ENCODE measurements at places on chromosomes 12 and 14.

GRCh38 chr12:64931981-64932380 is 107.5 kb downstream of the TBC1D30 start:
- H3K27me3 ChIP-seq = peaks cover 21% of the 10 kb centered on the region
- no peak overlapping the region for H3K27ac ChIP-seq

DNA sequence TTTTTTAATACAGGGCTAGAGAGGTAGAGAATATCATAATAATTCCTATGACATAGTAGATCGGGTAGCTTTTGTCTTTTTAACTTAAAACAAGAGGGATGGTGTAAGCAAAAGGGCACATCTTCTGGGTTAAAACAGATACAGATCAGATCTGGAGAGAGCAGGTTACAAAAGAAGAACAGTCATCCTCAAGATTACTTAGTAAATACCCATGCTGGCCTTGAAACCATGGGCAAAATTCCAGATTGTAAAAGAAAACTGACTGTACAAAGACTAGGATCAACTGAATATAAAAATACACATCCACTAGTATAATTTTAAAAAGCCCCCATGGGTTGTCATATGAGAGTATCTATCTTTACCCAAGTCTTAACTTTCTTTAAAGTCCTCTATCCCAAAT is 76.7 kb downstream of the MED13L start:
- H3K27me3 ChIP-seq = no peaks in the 10 kb centered on the region
- peaks cover 89% of the 10 kb centered on the region for H3K4me1 ChIP-seq
- no peaks in the 10 kb centered on the region for H3K36me3 ChIP-seq
- H3K27ac ChIP-seq = no peak overlapping the region
- no peak for DNase-seq
- H3K4me3 ChIP-seq = no peak overlapping the region

DNA sequence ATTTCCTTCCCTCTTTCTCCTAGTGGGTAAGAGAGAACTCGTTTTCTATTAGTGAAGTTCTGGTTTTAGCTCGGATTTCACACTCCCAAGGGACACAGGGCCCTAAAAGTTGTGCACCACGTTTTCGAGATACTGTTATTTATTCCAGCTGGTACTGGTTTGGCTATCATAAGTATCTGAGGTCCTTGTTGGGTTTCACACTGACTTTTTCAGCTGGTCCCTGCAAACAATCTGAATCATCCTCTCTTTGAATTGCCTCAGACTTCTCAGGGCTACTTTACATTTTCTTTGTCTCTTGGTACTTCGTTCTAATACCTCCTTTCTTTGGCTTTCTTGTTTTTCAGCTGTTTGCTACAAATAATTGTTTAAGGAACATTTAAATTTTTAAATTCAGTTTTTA is 75.7 kb downstream of the SCN8A start:
- DNase-seq = no peak
- no peaks in the 10 kb centered on the region for H3K4me1 ChIP-seq
- no peaks in the 10 kb centered on the region for H3K36me3 ChIP-seq
- no peaks in the 10 kb centered on the region for H3K27me3 ChIP-seq
- H3K4me3 ChIP-seq = no peak overlapping the region

- DNase-seq = no peak
- H3K36me3 ChIP-seq = no peaks in the 10 kb centered on the region
- no peak overlapping the region for H3K4me3 ChIP-seq
These were observed 52.7 kb downstream of the CCDC85C start for GRCh38 chr14:99551034-99551922.

DNA sequence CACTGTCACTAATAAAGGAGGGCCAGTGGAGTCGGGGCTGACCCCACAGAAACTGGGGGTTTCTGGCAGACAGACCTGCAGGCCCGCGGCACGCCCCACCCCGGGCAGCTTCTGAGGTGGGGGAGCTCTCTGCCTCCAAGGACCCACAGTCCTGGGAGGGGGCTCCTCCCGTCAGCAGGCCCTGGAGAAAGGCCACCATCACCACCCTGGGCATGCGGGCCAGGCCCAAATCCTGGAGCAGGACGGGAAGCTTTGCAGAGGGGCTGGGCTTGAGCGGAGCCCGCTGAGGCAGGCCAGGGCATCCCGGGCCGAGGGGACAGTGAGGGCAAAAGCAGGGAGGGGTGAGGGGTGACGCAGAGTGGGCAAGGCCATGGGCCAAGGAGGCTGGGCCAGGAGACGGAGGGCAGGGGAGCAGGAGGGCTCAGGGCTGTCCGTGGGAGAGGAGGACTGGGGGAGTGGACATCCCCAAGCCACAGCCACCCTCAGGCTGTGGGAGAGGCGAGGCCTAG is 11.1 kb upstream of the GPR132 start:
- H3K27ac ChIP-seq = peak overlapping the region; percentile 71
- peaks cover 55% of the 10 kb centered on the region for H3K27me3 ChIP-seq
- H3K4me3 ChIP-seq = no peak overlapping the region
- peaks cover 29% of the 10 kb centered on the region for H3K4me1 ChIP-seq
- DNase-seq = no peak
- H3K36me3 ChIP-seq = no peaks in the 10 kb centered on the region

DNA sequence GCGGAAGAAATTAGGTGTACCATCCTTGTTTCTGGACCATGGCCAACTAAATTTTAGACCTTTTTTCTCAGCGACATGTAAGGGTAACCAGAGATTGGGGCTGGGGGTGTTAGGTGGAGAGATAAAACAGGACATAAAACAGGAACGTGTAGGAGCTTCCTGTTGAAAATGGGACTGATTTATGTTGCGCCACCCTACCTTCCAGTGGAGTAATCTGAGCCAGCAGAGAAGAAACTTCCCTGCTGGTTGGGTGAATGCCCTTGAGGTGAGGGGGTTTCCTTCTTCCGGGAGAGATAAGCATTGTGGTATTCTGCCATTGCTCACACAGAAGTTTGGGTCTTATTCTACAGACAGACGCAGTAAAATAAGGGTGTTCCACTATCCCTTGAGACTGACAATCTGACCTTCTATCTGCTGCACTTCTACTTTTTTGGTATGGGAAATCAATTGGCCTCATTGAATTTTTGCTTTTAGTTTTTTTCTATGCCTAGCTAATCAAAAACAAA is 417.6 kb downstream of the PCNX1 start:
- H3K4me1 ChIP-seq = peaks cover 24% of the 10 kb centered on the region
- H3K27me3 ChIP-seq = no peaks in the 10 kb centered on the region
- H3K36me3 ChIP-seq = no peaks in the 10 kb centered on the region
- H3K27ac ChIP-seq = no peak overlapping the region

DNA sequence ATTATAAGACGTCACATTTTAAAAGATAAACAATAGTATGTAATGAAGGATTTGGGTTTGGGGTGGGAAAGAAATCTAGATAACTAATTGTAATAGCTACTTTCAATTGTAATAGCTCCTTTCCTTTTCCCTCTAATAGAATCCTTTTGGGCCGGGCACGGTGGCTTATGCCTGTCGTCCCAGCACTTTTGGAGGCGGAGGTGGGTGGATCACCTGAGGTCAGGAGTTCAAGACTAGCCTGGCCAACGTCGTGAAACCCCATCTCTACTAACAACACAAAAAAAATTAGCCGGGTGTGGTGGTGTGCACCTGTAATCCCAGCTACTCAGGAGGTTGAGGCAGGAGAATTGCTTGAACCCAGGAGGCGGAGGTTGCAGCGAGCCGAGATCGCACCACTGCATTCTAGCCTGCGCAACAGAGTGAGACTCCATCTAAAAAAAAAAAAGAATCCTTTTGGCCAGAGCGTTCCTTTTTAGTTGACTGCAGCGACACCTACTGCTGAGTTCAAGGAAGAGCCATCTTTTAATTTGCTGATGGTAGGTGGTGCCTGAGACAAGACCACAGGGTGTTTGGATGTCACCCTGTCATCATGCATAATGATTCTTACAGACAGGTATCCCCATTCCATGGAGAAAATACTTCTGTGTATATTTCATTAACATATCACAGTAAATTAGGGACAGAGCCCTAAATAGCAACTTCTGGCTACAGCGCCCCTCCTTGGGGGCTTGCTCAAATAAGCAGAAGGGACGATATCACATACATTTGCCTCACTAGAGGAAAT is 79.5 kb downstream of the ARMH4 start:
- no peak for DNase-seq
- no peak overlapping the region for H3K27ac ChIP-seq
- H3K27me3 ChIP-seq = no peaks in the 10 kb centered on the region
- H3K36me3 ChIP-seq = no peaks in the 10 kb centered on the region
- peak overlapping the region; percentile 55 for H3K4me3 ChIP-seq

- H3K4me1 ChIP-seq = peaks cover 8% of the 10 kb centered on the region
- no peaks in the 10 kb centered on the region for H3K27me3 ChIP-seq
- H3K27ac ChIP-seq = no peak overlapping the region
- no peak for DNase-seq
- no peaks in the 10 kb centered on the region for H3K36me3 ChIP-seq
These were observed 197.6 kb upstream of the AVPR1A start for GRCh38 chr12:63348556-63348955.

DNA sequence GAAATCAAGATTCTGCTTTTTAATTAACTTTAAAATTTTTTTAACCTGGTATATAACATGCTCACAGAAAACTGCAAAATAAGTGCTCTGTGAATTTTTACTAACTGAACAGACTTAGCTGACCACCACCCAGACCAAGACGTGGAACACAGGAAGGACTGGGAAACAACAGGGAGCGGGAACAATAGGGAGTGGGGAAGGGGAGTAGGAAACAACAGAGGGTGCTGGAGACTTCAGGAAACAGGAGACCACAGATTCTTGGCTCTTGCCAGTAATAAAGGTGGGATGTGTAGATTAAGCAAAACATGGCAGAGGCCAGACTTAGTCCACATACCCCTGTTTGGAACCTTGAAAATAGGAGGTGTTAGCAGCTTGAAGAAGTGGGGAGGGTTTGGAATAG is 51.4 kb upstream of the TMCC3 start:
- DNase-seq = no peak
- peaks cover 27% of the 10 kb centered on the region for H3K4me1 ChIP-seq
- no peak overlapping the region for H3K27ac ChIP-seq
- H3K36me3 ChIP-seq = no peaks in the 10 kb centered on the region
- no peaks in the 10 kb centered on the region for H3K27me3 ChIP-seq

DNA sequence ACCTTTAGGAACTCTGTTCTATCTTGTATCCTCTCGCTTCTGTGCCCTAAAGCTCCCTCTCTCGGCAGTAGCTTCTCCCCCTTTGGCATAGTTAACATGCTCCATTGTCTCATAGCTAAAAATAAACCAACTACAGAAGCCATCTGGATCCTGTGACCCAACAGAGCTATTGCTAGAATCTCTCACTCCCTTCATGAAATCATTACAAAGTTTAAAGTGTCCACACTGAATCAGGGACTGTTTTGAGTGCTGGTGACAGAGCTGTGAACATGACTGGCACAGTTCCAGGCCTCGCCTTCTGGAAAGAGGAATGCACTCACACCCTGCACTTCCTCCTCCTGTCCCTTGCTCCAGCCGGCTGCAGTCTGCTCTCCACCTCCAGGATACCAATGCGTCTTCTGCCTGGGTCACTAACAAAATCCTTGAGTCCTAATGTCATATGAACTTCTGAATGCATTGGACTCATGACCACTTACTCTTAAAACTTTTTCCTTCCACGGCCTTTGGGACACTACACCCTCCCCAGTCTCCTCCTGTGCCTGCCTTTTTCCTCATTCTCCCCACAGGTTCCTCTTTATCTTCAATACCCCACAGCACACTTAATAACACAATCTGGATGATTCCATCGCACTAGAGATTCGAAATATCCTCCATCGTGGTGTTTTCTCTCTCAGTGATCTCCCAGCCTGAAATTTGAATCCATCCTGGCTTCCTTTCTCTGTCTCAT is 13.2 kb downstream of the PLBD1 start:
- H3K27ac ChIP-seq = peak overlapping the region; percentile 89
- DNase-seq = peak; percentile 88
- H3K4me1 ChIP-seq = peaks cover 35% of the 10 kb centered on the region
- H3K4me3 ChIP-seq = peak overlapping the region; percentile 47
- H3K36me3 ChIP-seq = no peaks in the 10 kb centered on the region
- no peaks in the 10 kb centered on the region for H3K27me3 ChIP-seq

DNA sequence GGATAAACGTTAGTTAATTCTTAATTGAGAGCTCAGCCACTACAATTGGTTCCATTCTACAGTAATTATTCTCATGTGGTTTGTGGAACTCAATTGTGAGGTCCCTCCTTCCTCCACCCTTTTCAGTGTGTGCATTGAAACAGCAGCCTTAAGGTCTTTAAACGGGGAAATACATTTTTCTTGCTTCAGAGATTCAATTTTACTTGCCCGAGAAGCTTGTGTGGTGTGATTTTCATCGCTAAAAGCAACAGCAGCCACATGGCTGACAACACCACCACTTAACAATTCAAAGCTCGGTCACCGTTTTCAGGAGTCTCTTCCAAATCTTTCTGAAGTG is 733 bp upstream of the PPFIBP1 start:
- H3K4me3 ChIP-seq = peak overlapping the region; percentile 82
- H3K27ac ChIP-seq = peak overlapping the region; percentile 96
- no peaks in the 10 kb centered on the region for H3K36me3 ChIP-seq
- peaks cover 67% of the 10 kb centered on the region for H3K4me1 ChIP-seq

DNA sequence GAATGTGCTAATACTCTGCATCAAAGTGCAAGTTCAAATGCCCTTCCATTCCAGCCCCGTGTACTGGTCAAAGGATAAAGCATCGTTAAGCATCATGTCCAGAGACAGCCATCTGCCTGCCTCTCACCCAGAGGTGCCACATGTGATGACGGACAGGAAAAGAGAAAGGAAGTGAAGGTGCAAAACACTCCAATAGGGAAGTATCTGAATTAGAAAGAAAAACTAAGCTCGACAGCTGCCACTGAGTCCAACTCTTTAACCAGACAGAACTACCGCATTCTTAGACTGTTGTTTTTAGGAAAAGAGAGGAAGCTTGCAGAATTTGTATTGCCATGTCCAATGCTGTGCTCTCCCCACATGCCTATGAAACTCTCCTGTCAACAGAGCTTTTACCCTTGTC is 465.0 kb upstream of the SOX5 start:
- H3K4me3 ChIP-seq = no peak overlapping the region
- no peak for DNase-seq
- H3K36me3 ChIP-seq = no peaks in the 10 kb centered on the region
- H3K27me3 ChIP-seq = no peaks in the 10 kb centered on the region
- H3K27ac ChIP-seq = no peak overlapping the region

- H3K27ac ChIP-seq = no peak overlapping the region
- H3K4me1 ChIP-seq = no peaks in the 10 kb centered on the region
- H3K27me3 ChIP-seq = no peaks in the 10 kb centered on the region
- no peak for DNase-seq
- no peak overlapping the region for H3K4me3 ChIP-seq
These were observed 366.2 kb downstream of the EGLN3 start for GRCh38 chr14:33584697-33585096.

Data from left ventricle myocardium inferior (tissue), 1 donor.